ENCODE measurements at places on chromosomes 4 and X.

- no peak for DNase-seq
Observed at GRCh38 chrX:22315151-22315550, 42.4 kb downstream of the CBLL2 start.

- DNase-seq = no peak
Observed at GRCh38 chrX:13464599-13465275, 104.7 kb upstream of the EGFL6 start.

GRCh38 chr4:5996641-5997040 is 21.6 kb downstream of the C4orf50 start:
- DNase-seq = peak; percentile 33

GRCh38 chrX:100208076-100208475 is 202.0 kb downstream of the PCDH19 start:
- DNase-seq = no peak

GRCh38 chr4:47193179-47193578 is 161.8 kb downstream of the GABRB1 start:
- no peak for DNase-seq

GRCh38 chrX:2401201-2401589 is 99.6 kb downstream of the DHRSX start:
- DNase-seq = no peak

- no peak for DNase-seq
Observed at GRCh38 chrX:2748815-2749188, 3.0 kb upstream of the XG start.

GRCh38 chrX:49988143-49988542 is 65.7 kb downstream of the CLCN5 start:
- DNase-seq = no peak

DNA sequence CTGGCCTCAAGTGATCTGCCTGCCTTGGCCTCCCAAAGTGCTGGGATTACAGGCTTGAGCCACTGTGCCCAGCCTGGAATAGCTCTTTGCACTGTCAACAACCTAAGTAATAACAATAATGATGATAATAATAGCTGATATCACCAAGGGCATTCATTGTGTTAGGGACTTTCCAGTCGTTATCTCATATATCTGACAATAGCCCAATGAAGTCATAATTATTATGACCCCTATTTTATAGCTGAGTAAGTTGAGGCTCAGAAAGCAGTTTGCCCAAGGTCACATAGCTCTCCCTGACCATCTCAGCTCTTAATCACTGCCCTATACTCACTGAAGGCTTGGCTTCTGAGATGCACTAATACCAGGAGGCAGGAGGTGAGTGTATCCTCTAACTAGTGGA is 18.7 kb upstream of the MAP7D3 start:
- DNase-seq = no peak

- DNase-seq = no peak
Observed at GRCh38 chrX:130482871-130483270, 81.1 kb downstream of the RBMX2 start.

GRCh38 chrX:34578237-34578636 is 78.8 kb downstream of the TMEM47 start:
- no peak for DNase-seq

DNA sequence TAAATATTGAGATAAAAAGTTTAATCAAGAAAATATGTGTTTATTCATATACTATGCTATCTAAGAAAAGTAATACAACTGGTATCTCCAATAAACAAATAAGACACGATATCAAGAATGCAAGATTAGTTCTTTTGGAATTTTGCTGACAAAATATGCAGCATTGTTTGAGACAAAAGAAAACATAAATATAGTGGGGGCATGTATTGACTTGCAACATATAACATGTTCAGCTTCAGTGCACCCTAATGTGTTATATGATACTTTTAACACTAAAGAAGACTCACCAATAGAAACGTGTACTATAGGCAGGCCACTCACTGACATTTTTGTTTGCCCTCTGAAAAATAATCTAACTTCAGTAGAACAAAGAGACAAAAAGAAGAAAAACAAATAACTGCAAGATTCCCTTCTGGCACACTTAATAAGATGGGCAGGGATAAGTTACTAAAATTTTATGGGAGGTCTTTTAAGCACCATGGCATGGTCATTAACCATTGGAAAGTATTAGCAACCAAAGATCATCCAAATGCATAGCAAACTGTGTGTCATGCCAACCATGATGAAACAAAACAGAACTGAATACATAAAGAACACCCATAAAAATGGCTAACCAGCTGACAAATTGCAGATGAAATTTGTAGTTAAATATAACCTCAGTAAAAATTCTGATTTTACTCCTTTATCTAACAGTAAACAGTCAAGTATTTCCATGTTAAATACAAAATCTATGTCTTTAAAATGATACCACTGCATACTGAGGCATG is 447.9 kb upstream of the FAM241A start:
- no peak for DNase-seq

- DNase-seq = no peak
Observed at GRCh38 chr4:48575964-48576363, 85.9 kb downstream of the ZAR1 start.

GRCh38 chrX:154490021-154490413 is 412 bp downstream of the SLC10A3 start:
- DNase-seq = no peak

- DNase-seq = no peak
Observed at GRCh38 chr4:169153481-169154087, 117.2 kb downstream of the SH3RF1 start.

- DNase-seq = no peak
Observed at GRCh38 chr4:182825003-182825402, 92.2 kb downstream of the DCTD start.

GRCh38 chr4:85968945-85969819 is 390.7 kb downstream of the MAPK10 start:
- DNase-seq = peak; percentile 57

DNA sequence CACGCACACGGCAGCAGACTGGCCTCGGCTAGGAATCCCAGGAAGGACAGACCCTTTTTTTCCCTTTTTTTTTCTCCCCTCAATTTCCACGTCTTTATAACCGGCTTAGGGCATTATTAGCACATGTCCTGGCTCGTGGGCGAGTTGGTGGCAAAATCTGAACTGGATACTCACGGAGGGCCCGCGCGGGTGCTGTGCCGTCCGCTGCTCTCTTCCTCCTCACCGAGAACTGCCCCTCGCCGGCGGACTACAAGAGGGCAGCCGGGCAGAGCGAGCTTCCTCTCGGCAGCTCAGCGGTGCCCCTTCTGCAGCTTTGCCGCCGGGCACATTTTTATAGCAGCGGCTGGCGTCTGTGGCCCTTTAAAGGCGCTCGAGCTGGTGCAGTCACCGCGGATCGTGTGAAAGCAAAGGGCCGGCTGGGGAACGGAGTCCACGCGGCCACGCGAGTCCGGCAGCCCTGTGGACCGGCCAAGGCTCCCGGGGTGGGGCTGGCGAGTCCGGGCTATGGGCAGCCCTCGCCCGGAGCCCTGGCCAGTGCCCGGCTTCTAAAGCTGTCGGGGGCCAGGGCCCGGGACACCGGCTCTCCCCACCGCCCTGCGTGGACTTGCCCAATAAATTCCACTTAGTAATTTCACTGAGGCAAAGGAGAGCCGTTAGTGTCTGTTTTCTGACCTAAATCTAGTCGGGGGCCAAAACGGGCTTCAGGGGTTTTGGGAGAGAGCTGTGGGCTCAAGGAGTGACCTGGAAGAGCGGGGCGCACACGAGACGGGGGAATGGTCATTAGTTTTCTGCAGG is 1.3 kb upstream of the CITED1 start:
- DNase-seq = peak; percentile 22
